ENCODE measurements at places on chromosomes 5 and 9. TPM values are rescaled to one million over a fixed set of nuclear protein-coding genes. Genes with fewer than 3 reads are reported as not detected.

Gene ADAMTS19
- not detected for total RNA-seq

Gene ARSI
- total RNA-seq = 14.9 TPM

Gene KIF4B
- total RNA-seq = not detected

Gene CCL27
- total RNA-seq = not detected

Gene DBH
- not detected for total RNA-seq

Gene KLF4
- 29.0 TPM for total RNA-seq

Gene NR2F1-AS1
- under 0.01 TPM for total RNA-seq

All from tracheal epithelial cell (primary cell).